ENCODE measurements at places on chromosomes 16 and 17. TPM values are rescaled to one million over a fixed set of nuclear protein-coding genes. Genes with fewer than 3 reads are reported as not detected.

DNA sequence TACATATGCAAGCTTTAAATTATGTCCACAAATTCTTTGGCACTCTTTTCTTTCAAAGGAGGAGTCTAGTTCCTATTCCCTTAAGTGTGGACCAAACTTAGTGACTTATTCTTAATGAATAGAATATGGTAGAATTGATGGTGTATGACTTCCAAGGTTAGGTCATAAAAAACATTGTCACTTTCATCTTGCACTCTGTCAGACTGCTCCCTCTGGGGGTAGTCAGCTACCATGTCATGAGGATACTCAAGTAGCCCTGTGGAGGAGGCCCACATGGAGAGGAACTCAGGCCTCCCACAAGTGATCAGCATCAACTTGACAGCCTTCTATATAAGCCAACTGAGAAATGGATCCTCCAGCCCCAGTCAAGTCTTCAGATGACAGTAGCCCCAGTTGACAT lies 58.0 kb upstream of the SCNN1B start:
- H3K4me3 ChIP-seq = no peak overlapping the region
- H3K4me1 ChIP-seq = peaks cover 9% of the 10 kb centered on the region
- no peaks in the 10 kb centered on the region for H3K36me3 ChIP-seq
- no peaks in the 10 kb centered on the region for H3K27me3 ChIP-seq
- DNase-seq = no peak
- no peak overlapping the region for H3K27ac ChIP-seq

GRCh38 chr17:37429453-37429852 lies 22.8 kb downstream of the TADA2A start:
- no peak for DNase-seq
- H3K36me3 ChIP-seq = peaks cover 6% of the 10 kb centered on the region
- H3K4me1 ChIP-seq = no peaks in the 10 kb centered on the region
- no peak overlapping the region for H3K4me3 ChIP-seq

DNA sequence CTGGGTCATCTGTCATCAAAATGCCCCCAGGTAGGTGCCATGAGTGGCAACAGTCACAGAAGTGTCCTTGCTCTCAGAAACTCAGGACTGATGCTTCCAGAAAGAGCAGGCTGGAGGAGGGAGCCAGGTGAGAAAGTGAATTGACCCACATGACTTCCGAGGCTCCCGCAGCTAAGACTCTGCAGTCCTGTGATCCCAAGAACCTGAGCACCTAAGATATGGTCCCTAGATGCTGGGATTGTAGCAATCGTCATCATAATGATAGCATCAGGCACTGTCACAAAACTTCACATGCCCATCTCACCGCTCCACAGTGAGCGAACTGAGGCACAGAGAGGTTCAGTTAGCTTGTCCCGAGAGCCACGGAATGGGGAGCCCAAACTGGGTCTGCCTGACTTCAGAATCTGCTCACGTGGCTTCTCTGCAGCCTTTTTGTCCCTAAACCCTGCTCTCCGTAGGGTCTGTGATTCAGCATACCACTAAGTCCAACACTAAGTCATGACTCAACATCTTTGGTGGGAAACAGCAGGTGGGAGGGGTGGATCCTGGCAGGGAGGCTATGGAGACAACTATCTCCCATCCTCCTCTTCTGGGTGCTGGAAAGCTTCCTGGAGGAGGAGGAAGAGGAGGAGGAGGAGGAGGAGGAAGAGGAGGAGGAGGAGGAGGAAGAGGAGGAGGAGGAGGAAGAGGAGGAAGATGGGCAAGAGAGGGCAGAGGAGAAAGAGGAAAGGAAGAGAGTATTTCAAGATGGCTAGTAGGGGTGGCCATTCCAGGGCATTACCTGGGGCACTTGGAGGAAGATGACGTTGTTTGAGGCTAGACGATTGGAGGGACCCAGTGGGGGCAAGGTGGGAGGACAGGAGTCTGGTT lies 55.5 kb upstream of the DLX4 start:
- DNase-seq = no peak
- H3K4me1 ChIP-seq = peaks cover 9% of the 10 kb centered on the region
- no peak overlapping the region for H3K27ac ChIP-seq
- H3K36me3 ChIP-seq = no peaks in the 10 kb centered on the region
- H3K4me3 ChIP-seq = no peak overlapping the region

- H3K27me3 ChIP-seq = no peaks in the 10 kb centered on the region
- H3K36me3 ChIP-seq = peaks cover 10% of the 10 kb centered on the region
- H3K27ac ChIP-seq = no peak overlapping the region
- H3K4me3 ChIP-seq = no peak overlapping the region
- no peak for DNase-seq
These were observed 124.9 kb downstream of the MRTFB start for GRCh38 chr16:14196011-14196410.

DNA sequence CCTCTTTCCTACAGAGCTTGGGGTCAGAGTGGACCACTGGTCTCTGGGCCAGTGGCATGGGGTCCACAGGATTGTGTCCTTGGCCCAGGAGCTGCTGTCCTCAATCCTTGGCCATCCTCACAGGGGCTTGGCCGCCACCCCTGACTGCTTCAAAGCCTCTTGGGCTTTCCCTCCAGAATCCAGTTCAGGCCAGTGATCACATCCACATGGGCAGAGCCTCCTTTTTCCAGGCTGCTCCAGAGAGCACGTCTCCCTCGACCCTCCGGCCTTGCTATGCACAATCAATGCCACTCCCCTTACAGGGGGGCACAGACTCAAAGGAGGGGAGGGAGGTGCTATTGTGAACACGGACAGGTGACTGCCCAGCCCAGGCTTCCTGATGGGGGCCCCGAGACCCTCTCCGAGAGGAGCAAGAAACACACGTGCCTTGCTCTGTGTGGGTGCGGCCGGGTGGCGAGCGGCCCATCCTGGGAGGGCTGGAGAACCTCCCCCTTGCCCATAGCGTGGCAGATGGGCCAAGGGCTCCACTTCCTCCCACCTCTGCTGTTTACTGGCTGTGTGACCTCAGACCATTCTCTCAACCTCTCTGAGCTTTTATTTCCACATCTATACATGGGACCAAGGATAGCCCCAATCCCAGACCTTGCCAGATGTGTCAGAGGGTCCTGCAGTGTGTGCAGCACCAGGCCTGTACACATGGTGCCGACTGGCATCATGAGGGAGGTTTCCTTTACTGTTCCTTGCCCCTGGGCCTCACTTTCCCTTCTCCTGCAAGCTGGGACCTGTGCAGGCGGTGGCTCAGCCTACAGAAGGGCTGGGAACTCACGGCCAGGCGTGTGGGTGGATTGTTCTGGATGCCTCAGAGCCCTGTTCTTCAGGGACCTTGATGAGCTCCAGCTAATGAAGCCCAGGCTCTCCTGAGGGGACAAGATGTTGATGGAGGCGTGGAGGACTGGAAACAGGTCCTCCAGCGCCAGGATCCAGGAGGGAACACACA lies 229.0 kb upstream of the GSE1 start:
- peaks cover 5% of the 10 kb centered on the region for H3K27me3 ChIP-seq
- no peak overlapping the region for H3K4me3 ChIP-seq
- peaks cover 23% of the 10 kb centered on the region for H3K4me1 ChIP-seq
- no peak for DNase-seq

- H3K4me3 ChIP-seq = no peak overlapping the region
- no peak overlapping the region for H3K27ac ChIP-seq
- DNase-seq = no peak
These were observed 5.5 kb downstream of the CBFA2T3 start for GRCh38 chr16:88971371-88972097.

Gene KRTAP4-9
- not detected for total RNA-seq

GRCh38 chr17:82611140-82612058 lies 36.8 kb downstream of the WDR45B start:
- no peak overlapping the region for H3K4me3 ChIP-seq
- DNase-seq = no peak
- peaks cover 9% of the 10 kb centered on the region for H3K4me1 ChIP-seq
- no peaks in the 10 kb centered on the region for H3K27me3 ChIP-seq

Gene OTOP2
- total RNA-seq = not detected

- no peaks in the 10 kb centered on the region for H3K27me3 ChIP-seq
- no peak overlapping the region for H3K27ac ChIP-seq
- peaks cover 2% of the 10 kb centered on the region for H3K36me3 ChIP-seq
- no peaks in the 10 kb centered on the region for H3K4me1 ChIP-seq
- DNase-seq = peak; percentile 54
- no peak overlapping the region for H3K4me3 ChIP-seq
These were observed 18.6 kb downstream of the RAD51C start for GRCh38 chr17:58710948-58711552.

- H3K27ac ChIP-seq = no peak overlapping the region
- H3K4me1 ChIP-seq = peaks cover 14% of the 10 kb centered on the region
- no peaks in the 10 kb centered on the region for H3K36me3 ChIP-seq
- H3K4me3 ChIP-seq = no peak overlapping the region
- no peaks in the 10 kb centered on the region for H3K27me3 ChIP-seq
These were observed 9.7 kb downstream of the CCDC57 start for GRCh38 chr17:82202981-82203380.

GRCh38 chr16:21239646-21240045 lies 6.1 kb downstream of the ANKS4B start:
- H3K27me3 ChIP-seq = peaks cover 7% of the 10 kb centered on the region
- no peaks in the 10 kb centered on the region for H3K36me3 ChIP-seq
- DNase-seq = no peak
- no peak overlapping the region for H3K27ac ChIP-seq
- no peak overlapping the region for H3K4me3 ChIP-seq

- DNase-seq = no peak
- H3K4me3 ChIP-seq = no peak overlapping the region
- peaks cover 5% of the 10 kb centered on the region for H3K27me3 ChIP-seq
- H3K27ac ChIP-seq = no peak overlapping the region
- H3K36me3 ChIP-seq = no peaks in the 10 kb centered on the region
- H3K4me1 ChIP-seq = no peaks in the 10 kb centered on the region
These were observed 63.2 kb downstream of the ENGASE start for GRCh38 chr17:79137789-79138165.

DNA sequence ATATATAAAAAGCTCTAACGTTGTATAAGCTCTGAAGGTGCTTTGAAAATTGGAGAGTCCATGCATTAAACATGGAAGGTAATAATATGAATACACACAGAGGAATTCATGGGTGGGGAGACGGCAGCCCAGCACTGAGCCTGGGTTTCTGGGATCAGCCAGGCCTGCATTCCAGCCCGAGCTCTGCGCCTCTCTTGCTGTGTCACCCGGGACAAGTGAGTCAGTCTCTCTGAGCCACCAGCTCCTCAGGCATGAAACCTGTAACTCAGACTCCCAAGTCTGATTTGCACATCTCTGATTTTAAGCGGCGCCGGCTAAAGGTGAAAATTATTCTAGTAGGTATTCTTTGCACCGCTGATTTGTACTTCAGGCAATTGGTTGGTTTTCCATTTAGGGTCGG lies 238.8 kb downstream of the MRTFB start:
- no peak overlapping the region for H3K27ac ChIP-seq
- peaks cover 37% of the 10 kb centered on the region for H3K4me1 ChIP-seq
- no peak for DNase-seq
- H3K4me3 ChIP-seq = no peak overlapping the region
- peaks cover 23% of the 10 kb centered on the region for H3K27me3 ChIP-seq

Gene PSMD3
- total RNA-seq = 157 TPM

DNA sequence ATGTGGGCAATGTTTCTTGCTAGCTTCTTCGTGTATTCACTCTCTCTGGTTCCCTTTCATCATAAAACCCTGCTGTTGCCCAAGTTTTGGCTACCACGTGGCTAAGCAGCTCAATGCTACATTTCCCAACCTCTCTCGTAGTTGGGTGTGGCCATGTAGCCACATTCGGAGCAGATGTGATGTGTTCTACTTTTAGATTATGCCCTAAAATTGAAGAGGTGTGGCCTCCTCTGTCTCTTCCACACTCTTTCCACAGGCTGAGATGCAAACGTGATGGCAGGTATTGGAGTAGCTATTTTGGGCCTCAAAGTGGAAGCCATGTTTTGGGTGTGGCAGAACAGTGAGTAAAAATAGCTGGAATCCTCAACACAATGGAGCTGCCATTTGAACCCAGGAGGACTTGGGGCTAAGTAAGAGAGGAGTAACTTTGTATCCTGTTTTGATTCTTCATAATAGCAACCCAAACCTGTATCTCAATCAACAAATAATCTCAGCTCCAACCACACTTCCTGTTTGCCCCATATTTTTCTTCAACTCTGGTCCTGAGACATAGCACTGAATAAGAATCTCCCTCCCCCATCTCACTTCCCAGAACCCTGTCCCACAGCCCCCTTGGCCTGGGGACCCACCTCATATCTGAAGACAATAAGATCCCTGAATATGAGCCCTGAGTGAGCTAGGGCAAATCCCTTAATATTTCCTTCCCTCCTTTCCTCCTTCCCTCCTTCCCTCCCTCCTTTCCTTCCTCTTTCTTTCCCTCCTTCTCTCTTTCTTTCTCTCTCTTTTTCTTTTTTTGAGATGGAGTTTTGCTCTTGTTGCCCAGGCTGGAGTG lies 4.0 kb downstream of the NUPR1 start:
- no peaks in the 10 kb centered on the region for H3K36me3 ChIP-seq
- no peaks in the 10 kb centered on the region for H3K4me1 ChIP-seq
- no peaks in the 10 kb centered on the region for H3K27me3 ChIP-seq
- H3K27ac ChIP-seq = no peak overlapping the region

GRCh38 chr17:53039981-53040380 lies 782.7 kb upstream of the KIF2B start:
- H3K4me1 ChIP-seq = no peaks in the 10 kb centered on the region
- no peaks in the 10 kb centered on the region for H3K27me3 ChIP-seq
- DNase-seq = no peak

DNA sequence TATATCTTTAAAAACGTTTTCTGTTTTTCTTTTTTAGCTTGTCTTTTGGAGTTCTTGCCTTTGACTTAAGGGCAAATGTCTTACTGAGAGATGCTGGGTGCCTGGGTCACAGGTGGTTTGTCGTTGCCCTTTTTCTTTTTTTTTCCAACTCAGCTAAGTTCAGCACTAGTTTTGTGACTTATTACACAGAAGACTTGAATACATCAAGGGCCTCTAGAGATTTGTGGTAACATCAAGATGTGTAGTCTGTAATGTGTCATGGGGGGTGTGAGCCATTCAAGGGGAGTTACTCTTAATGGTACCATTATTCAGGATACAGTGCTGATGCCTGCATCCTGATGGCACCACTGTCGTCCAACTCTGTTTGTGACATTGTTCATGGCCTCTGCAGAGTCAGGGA lies 95.1 kb downstream of the PRKCA start:
- H3K4me1 ChIP-seq = peaks cover 2% of the 10 kb centered on the region
- no peaks in the 10 kb centered on the region for H3K27me3 ChIP-seq
- peaks cover 2% of the 10 kb centered on the region for H3K36me3 ChIP-seq

Gene SLC12A3
- not detected for total RNA-seq

DNA sequence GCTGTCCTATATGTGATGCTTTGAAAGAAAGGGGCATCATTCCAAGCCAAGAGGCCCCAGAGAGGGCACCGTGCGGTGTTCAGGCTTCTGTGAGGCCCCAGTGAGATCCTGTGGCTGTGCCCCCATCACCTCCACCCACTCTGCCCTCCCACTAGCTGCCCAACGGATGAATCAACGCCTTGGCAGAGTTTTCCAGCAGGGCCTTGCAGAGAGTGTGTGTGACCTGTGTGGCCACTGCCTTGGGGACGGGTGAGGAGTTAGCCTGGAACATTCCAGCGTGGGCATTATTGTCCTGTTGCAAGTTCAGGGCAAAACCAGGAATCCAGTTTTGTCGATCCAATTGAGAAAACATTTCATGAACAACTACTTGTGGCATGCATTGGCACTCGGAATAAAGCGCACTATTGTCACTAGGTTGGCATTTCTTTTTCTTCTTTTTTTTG lies 53.7 kb downstream of the SF3B3 start:
- peaks cover 8% of the 10 kb centered on the region for H3K36me3 ChIP-seq
- peaks cover 3% of the 10 kb centered on the region for H3K27me3 ChIP-seq
- no peak for DNase-seq
- peak overlapping the region; percentile 38 for H3K4me3 ChIP-seq

- no peaks in the 10 kb centered on the region for H3K36me3 ChIP-seq
- no peak overlapping the region for H3K27ac ChIP-seq
- H3K4me1 ChIP-seq = peaks cover 34% of the 10 kb centered on the region
- DNase-seq = no peak
- H3K27me3 ChIP-seq = no peaks in the 10 kb centered on the region
These were observed 7.0 kb downstream of the KSR1 start for GRCh38 chr17:27463235-27463677.

- DNase-seq = no peak
- peaks cover 28% of the 10 kb centered on the region for H3K36me3 ChIP-seq
- H3K4me3 ChIP-seq = peak overlapping the region; percentile 15
These were observed 37.8 kb downstream of the YWHAE start for GRCh38 chr17:1362065-1362848.
